ENCODE measurements at places on chromosomes 4 and X. TPM values are rescaled to one million over a fixed set of nuclear protein-coding genes. Genes with fewer than 3 reads are reported as not detected.

The CT45A1 gene
- total RNA-seq, result not detected

The USP51 gene
- 0.45 TPM for total RNA-seq

The GRIA3 gene
- not detected for total RNA-seq

The VCX2 gene
- not detected for total RNA-seq

The ZNF185 gene
- 0.48 TPM for total RNA-seq

DNA sequence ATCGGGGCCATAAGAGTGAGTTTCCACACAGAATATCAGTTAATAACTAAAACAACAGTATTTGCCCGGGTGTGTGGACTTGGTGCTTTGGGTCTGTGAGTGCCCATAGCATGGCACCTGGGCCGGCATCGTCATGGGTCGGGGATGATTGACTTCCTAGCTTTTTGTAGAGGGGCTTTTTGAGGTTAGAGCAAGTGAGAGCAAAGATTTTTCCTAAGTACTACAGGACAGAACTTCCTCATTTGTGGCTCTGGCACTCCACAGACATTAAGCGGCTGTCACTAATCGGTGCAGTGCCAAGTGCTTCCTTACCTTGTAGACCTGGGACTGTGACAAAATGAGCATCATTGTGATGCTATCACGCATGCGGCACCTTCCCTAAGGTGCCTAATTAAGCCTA, 81.0 kb downstream of the SHROOM2 start:
- no peak for DNase-seq

GRCh38 chrX:111131572-111131971, 35.6 kb downstream of the PAK3 start:
- no peak for DNase-seq

- no peak for DNase-seq
Observed at GRCh38 chr4:156929386-156930105, 42.1 kb downstream of the PDGFC start.

GRCh38 chrX:65035446-65035770, 59.2 kb upstream of the ZC4H2 start:
- DNase-seq, result no peak

DNA sequence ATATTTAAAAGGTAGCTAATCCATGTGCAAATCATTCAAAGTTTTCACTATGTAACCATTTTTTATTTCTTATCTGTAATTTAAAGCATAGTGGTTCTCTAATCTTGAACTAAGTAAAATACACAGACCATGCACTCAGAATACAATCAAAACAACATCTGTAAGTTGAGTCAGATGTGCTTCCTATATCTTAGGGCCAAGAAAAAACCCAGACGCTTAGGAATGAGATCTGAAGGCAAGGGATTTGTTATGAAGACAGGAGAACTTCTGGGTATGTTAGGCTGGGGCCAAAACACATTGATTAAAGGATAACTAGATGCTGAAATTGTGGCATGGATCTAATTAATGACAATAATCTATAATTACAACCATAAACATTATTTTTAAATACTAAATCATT, 120.3 kb downstream of the PDE5A start:
- DNase-seq, result no peak

All from natural killer cell treated with Interleukin-12 subunit alpha and Interleukin-12 subunit beta and Interleukin-15 and Interleukin-18, amount 100 ng/mL, for 72 hours (primary cell).